ENCODE measurements at places on chromosomes 1 and 21.

- DNase-seq = no peak
Observed at GRCh38 chr1:31753707-31754349, 10.3 kb downstream of the ADGRB2 start.

- DNase-seq = no peak
Observed at GRCh38 chr1:247332623-247333361, 1.1 kb upstream of the ZNF496 start.

GRCh38 chr1:228983231-228983660, 248.0 kb downstream of the RHOU start:
- no peak for DNase-seq

DNA sequence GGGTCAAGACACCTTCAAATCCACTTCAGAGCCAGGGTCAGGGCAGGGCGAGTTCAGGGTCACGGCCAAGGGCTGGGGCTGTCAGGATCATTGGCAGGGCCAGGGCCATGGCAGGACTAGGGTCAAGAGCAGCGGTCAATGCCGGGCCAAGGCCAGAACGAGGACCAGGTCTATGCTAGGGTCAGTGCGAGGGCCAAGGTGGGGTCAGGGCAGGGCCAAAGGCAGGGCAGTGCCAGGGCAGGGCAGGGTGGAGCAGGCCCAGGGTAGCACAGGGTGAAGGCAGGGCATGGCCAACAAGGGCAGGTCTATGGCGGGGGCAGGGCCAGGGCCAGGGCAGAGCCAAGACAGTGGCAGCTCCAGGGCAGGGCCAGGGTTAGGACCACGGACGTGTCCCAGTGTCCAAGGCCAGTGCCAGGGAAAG, 154.0 kb downstream of the LIPI start:
- no peak for DNase-seq

DNA sequence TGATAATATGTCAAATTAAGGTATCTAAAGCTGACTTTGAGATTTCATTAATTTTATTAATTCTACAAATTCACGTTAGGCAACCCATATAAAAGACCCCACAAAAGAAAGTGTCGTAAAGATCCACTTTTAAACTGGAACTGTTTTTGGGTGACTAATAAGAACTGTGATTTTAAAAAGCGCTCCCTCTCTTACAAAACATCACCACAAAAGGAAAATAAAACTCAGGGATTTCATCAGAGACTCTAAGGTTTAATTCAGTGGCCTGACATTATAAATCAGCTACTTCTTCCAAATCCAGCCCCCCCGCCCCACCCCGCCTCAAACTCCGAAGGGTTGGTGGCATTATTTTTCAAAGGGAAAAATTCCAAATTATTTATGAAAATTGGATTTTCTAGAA, 2.7 kb downstream of the COL24A1 start:
- no peak for DNase-seq

DNA sequence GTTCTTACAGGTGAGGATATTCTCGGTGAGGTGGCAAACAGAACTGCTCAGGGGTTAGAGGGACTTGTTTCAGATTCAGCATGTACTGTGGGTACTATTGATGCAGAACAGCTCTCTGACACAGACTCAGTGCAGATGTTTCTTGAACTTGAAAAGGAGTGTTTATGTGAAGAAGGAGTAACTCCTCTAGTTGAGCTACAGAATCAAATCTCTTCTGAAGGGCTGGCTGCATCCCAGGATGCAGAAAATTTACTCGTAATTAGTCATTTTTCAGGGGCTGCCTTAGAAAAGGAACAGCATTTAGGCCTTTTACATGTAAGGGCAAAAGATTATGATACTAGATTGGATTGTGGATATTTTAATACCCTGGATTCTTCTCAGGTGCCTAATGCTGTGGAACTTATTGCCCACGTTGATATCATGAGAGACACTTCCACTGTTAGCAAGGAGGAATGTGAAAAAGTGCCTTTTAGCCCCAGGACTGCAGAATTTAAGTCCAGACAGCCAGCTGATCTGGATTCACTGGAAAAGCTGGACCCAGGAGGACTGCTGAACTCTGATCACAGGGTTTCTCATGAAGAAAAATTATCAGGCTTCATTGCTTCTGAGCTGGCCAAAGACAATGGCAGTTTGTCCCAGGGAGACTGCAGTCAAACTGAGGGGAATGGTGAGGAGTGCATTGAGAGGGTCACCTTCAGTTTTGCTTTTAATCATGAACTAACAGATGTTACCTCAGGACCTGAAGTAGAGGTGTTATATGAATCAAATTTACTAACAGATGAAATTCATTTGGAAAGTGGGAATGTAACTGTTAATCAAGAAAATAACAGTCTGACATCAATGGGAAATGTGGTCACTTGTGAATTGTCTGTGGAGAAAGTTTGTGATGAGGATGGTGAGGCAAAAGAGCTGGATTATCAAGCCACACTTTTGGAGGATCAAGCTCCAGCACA, 79.6 kb upstream of the BMP8A start:
- DNase-seq = no peak

DNA sequence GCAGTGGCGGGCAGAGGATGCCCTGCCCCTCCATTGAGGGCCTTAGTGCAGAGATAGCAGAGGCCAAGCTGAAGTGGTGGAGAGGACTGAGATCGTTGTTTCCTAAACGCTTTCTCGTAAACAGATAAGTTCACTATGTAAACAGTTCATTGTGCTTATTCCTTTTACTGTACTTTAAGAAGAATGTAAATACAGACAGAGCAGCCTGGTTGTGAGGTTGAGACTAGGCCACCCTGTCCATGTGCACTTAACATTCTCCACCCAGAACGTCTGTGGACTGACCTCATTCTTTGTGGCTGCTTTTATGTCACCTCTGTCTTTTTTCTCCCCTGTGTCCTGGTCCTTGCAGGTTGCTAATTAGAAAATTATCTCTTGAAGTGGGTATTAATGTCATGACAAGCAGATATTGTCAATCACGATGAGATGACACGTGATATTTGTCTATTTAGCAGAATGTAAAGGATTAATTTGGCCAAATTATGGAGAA, 8.5 kb downstream of the CENPS start:
- no peak for DNase-seq

DNA sequence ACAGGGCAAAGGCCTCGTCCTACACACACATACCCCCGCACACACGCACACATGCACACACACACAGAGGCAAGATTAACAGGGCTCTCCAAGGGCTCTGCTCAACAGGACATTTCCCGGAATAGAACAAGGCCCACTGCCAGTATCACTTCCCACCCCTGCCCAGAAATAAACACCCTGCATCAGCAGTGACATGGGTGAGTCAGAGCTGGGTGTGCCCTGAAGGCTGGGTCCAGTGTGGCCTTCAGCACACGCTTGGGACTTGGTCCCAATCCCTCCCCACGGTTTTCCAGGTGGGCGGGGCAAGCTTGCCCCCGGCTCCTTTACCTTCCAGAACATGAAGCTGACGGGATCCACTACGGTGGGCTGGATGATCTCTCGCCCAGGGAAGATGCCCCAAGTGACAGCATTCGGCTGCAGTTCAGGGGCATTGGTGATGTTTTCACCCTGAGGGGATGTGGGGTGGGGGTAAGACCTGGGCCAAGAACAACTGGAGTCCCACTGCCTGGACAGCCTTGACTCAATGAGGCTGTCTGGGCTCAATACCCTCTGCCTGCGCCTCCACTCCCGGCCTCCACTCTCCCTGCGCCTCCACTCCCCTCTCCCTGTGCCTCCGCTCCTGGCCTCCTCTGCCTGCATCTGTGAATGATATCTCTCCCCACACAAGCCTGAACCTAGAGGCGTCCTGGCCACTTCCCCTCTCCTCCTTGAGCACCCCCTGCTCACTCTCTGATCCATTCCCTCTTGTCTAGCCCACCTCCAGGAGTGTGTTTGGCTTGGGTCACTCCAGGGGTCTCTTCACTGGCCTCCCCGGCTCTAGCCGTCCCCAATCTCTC, 14.7 kb downstream of the MTHFR start:
- peak; percentile 22 for DNase-seq

DNA sequence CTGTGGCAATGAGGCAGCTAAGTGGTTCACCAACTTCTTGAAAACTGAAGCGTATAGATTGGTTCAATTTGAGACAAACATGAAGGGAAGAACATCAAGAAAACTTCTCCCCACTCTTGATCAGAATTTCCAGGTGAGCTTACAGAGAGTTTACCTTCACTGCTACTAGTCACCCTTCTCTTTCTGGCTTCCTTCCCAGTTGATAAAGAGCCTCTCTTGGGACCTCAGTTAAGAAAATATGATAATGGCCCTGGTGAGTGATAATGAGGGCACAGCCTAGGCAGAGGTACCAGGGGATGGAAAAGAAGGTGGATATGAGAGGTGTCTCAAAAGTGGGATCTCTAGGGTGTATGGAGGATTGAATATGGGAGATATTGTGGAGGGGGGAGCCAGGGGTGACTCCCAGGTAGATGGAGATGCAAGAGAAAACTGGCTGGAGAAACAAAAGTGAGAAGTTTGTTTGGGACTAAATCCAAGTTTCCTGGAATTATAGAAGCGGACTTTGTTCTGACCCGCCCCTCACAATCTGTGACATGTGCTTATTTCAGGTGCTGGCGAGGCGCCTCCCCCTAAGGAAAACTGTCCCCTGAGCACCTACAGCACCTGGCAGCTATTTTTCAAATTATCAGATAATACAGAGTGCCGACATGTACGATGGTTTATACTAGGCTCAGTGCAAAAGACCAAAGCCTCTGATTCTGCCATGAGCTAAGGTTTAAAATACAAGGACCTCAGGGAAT, 13.7 kb downstream of the MTARC2 start:
- no peak for DNase-seq

- DNase-seq = no peak
Observed at GRCh38 chr21:38468989-38469388, 29.3 kb downstream of the ERG start.

DNA sequence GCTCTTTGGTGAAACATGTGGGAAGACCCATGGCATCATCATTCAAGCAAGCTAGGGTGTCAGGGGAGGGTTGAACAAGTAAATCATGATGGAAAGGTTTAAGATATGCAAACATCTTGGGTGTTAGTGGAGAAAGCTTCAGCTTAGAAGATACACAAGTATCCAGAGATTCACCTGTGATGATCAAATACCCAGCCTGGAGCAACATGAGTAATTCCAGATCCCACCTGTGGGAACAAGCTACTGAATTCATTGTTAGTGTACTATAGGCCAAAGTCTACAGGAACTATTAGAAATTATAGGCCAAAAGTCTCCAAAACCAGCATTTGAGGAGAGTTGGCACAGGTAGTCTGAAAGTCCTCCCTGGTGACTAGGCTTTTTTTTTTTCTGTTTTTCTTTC, 499.9 kb downstream of the NUF2 start:
- DNase-seq = no peak

DNA sequence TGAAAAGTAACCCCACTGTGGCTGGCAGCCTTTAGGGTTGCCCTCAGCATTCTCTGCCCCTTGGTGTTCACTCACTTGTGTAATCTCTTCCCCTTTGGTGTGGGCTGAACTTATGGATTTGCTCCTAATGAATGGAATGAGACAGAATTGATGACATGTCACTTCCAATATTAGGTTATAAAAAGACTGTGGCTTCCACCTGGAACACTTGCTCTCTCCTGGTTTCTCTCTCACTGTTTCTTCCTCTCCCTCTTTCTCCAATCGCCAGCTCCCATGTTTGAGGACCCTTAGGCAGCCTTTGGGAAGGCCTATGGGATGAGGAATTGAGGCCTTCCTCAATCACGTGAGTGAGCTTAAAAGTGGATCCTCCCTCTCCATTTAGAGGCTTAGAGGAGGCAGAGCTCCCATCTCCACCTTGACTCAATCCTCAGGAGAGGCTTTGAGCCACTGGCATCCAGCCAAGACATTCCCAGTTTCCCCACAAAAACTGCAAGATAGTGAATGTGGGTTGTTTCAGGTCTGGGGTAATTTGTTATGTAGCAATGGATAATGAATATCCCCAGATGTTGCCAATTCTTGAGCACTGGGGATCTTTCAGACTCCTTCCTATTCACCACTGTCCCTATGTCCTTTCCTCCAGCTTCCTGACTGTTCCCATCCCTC, 95.5 kb upstream of the CD34 start:
- no peak for DNase-seq

DNA sequence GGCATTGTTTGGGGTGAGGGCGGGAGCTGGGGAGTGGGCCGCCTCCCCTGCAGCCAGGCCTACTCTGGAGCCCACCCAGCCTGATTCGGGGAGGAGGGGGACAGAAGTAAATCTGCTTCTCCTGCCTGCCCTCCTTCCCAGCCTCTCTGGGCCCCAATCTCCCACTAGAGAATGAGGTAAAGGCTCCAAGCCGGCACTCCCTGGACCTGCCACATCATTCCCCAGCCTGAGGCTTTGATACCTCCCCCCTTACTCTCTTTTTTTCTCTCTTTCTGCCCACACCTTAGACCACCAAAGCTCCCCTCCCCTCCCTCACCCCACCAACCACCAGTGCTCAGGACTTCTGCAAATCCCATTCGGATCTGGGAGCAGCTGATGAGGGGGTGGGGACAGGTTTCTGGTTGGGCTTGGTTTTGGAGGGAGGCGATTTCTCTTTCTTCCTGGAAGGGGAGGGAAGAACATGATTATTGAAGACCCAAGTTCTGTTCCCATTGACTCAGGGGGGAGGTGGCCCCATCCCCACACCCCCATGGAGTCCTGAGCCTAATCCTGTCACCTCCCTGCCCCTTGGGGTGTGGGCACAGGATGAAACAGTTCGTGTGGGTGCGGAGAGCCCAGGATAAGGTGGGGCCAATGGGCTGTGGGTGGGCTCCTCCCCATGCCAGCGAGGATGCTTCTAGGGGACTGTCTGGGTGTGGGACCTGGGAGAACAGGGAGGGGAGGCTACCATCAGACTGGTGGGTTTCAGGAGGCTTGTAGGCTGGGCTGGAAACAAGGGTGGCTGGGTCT, 1.3 kb downstream of the MAP7D1 start:
- DNase-seq = no peak

- no peak for DNase-seq
Observed at GRCh38 chr1:100462326-100463025, 75.5 kb upstream of the GPR88 start.

DNA sequence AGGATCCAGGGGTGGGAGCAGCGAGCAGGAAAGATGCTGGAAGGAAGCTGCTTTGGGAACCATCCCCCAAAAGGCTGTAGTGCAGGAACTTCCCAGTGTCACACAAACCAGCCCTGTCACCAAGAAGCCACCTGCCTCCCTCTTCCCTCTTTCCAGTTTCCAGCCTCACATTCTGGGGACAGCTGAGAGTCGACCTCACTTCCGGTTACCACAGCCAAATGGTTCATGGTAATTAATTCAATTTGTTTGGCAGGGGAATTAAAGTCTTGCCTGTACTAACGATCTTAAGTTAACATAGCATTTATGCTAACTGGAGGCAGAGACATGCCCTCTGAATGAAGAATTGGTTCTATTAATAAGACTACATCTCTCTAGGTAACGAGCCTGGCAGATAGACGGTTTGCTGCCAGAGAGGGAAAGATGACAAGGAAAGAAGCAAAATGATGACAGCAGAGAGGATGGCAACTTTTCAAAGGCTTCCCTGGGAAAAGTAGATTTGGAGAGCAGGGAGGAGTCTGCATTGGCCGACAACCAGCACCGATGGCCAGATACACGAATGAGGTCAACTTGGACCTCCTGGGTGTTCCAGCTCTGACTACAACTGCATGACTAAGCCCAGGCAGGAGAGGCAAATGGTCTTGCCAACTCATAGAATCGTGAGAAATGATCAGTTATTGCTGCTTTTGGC, 64.1 kb downstream of the TMCO4 start:
- DNase-seq = no peak

- DNase-seq = no peak
Observed at GRCh38 chr1:36349839-36350238, 26.4 kb upstream of the EVA1B start.

Data from CD4-positive, alpha-beta T cell treated with Interleukin-4 for 1 hour (primary cell).